ENCODE measurements at places on chromosomes 1 and 21.

GRCh38 chr1:109610609-109611307 is 8.7 kb downstream of the GNAT2 start:
- H3K4me1 ChIP-seq, result no peaks in the 10 kb centered on the region
- no peak overlapping the region for H3K27ac ChIP-seq
- no peak overlapping the region for H3K4me3 ChIP-seq
- no peaks in the 10 kb centered on the region for H3K27me3 ChIP-seq
- no peak for DNase-seq

DNA sequence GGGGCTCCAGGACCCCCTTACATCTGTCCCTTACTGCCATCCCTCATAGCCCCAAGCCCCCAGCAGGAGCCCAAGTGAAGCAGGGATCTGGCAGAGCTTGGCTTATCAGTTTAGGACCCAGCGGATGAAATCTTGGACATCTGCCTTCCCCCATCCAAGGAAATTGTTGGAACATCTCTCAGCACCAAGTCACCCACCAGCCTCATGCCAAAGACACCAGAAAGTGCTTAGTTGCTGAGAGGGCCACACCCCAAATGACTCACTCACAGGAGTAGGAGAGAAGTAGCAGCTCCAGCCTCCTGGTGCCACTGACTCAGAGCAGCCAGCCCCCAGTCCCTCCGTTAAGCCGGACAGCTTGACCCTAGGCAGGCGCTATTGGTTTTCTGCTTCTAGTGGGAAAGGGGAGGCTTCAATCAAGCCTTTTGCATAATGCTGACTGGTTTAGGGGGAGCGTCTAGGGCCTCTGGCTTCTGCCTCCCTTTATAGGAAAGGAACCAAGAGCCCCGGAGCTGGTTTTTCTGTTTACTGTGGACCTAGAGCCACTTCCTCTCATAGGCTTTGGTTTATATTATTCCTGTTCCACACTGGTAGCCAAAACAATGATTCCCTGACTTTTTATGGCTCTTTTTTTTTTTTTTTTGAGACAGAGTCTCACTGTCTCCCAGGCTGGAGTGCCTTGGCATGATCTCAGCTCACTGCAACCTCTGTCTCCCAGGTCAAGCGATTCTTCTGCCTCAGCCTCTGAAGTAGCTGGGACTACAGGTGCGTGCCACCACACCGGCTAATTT is 114.2 kb upstream of the IPO9 start:
- H3K4me1 ChIP-seq, result peaks cover 44% of the 10 kb centered on the region
- no peak overlapping the region for H3K4me3 ChIP-seq
- peak overlapping the region; percentile 91 for H3K27ac ChIP-seq
- DNase-seq, result peak; percentile 58
- H3K27me3 ChIP-seq, result no peaks in the 10 kb centered on the region
- H3K36me3 ChIP-seq, result no peaks in the 10 kb centered on the region

DNA sequence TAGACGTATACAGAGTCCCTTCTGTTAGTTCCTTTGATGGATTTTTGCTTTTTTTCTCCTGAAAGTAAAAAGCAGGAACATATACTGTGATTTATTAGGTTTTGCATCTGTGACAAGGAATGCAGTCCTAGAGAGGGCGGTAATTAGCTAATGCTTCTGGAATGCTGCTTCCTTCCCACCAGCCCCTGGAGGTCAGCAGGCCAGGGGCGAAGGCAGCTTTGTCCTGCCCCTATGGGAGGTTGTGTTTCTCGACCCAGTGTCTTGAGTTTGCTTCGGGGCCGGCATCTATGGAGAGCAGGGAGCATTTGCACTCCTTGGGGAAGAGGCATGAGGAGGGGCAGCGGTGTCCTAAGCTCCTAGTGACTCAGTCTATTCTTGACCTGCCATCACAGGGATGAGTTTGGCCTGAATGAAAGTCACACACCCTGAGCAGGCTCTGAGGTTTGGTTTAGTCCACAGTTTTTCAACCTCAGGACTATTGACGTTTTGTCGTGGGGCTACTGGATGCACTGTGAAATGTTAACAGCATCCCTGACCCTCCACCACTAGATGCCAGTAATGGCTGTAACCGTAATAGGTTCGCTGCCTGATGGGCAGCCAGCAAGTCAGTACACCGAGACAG is 85.0 kb upstream of the KCNJ15 start:
- no peaks in the 10 kb centered on the region for H3K27me3 ChIP-seq
- no peak overlapping the region for H3K4me3 ChIP-seq
- no peaks in the 10 kb centered on the region for H3K36me3 ChIP-seq
- DNase-seq, result peak; percentile 45

GRCh38 chr1:113912594-113913311 is 7.6 kb downstream of the DCLRE1B start:
- DNase-seq, result peak; percentile 37
- peaks cover 7% of the 10 kb centered on the region for H3K4me1 ChIP-seq
- no peaks in the 10 kb centered on the region for H3K36me3 ChIP-seq
- no peak overlapping the region for H3K4me3 ChIP-seq

DNA sequence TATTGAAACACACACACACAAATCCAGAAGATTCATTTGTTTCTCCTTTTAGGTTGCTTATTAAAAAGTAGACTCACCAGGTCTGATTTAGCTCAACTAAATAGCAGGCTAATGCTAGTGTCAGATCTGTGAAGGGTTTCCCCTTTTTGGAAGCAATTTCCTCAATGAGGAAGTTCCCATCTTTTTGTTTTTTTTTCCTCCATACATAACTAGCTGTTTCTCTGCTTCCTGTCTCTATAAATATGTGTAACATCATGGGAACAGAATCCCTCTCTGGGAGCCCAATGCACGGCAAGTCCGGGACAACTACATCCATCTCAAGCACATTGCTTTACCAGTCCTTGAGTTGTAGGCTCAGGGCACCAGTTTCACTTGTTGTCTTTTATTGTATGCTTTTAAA is 1421.1 kb downstream of the PLA2G4A start:
- no peaks in the 10 kb centered on the region for H3K27me3 ChIP-seq
- H3K4me3 ChIP-seq, result no peak overlapping the region
- H3K27ac ChIP-seq, result no peak overlapping the region
- no peaks in the 10 kb centered on the region for H3K36me3 ChIP-seq
- no peaks in the 10 kb centered on the region for H3K4me1 ChIP-seq
- no peak for DNase-seq

DNA sequence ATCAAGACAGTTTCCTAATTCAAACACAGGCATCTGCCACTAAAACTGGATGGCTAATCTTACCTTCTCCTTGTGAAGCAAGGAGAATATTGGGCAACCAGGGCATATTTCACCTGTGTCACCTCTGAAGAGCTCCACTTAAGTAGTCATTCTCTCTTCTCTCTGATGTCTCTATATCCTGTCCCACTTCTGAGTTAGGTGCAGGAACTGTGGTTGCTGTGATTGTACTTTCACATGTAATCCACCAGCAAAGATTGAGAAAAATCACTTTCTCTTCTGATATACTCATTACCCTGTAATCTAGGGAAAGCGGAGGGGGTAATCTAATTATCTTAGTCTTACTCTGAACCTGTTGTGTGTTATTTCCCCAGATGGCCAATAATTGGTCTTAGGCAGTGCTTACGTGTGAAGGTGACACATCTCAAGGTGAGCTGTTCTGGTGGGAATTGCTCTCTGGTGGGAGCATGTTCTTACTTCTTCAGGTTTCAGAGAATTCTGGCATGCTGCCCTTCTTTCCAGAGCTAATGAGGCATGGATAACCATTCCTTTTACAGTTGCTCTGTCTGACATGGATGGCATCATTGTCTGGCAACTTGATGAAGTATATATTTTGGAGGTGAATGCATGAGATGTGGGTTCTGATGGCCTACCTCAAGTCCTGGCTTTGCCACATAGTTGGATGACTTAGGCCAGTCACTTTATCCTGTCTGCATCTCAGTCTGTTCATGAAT is 12.0 kb downstream of the XCL2 start:
- H3K27me3 ChIP-seq, result no peaks in the 10 kb centered on the region
- H3K4me3 ChIP-seq, result no peak overlapping the region
- no peaks in the 10 kb centered on the region for H3K36me3 ChIP-seq
- DNase-seq, result no peak

Measured in body of pancreas (tissue), 4 donors.